SK-N-SH (cell line): ENCODE measurements at places on chromosomes 3 and 15. TPM values are rescaled to one million over a fixed set of nuclear protein-coding genes. Genes with fewer than 3 reads are reported as not detected.

DNA sequence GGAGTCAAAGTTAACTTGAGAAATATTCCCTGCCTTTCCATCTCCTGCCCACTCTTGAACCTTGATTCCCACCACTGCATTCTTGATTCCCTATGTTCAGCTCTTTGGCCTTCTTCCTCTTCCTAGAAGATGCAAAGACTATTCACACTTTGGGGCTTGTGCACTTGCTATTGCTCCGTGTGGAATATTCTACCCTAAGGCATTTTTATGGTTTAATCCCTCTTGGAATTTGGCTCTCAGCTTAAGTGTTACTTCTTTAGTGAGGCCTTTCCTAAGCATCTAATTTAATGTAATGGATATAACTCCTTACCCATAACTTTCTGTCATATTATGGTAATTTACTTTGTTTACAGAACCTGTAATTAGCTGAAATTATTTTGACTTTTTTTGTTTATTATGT lies 318.9 kb upstream of the COL8A1 start:
- DNase-seq = no peak

DNA sequence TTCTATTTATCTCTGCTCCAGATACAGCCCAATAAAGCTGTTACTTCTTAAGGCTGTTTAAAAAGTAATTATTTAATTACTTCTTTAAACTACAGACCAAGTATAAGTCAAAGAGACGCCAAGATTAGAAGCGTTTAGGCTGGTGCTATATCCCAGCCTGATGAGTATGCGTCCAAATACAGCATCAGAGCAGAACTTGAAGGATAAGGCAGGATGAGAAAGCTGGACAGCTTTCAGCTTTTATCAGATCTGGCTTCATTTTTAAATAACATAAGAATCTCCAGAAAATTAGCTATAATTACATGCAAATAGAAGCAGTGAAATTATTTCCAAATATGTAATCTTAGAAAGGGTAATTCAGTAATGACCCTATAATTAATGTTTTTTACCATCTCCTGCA lies 110.3 kb upstream of the MYO5C start:
- no peak for DNase-seq

The KLHL6 gene
- not detected in 2 replicates for polyA plus RNA-seq

The SSUH2 gene
- polyA plus RNA-seq = 0.18 and 0.26 TPM in 2 replicates

The STAB1 gene
- 0.03 and 0.05 TPM in 2 replicates for polyA plus RNA-seq

GRCh38 chr3:39052583-39052982 lies 767 bp downstream of the WDR48 start:
- peak; percentile 9 for DNase-seq

DNA sequence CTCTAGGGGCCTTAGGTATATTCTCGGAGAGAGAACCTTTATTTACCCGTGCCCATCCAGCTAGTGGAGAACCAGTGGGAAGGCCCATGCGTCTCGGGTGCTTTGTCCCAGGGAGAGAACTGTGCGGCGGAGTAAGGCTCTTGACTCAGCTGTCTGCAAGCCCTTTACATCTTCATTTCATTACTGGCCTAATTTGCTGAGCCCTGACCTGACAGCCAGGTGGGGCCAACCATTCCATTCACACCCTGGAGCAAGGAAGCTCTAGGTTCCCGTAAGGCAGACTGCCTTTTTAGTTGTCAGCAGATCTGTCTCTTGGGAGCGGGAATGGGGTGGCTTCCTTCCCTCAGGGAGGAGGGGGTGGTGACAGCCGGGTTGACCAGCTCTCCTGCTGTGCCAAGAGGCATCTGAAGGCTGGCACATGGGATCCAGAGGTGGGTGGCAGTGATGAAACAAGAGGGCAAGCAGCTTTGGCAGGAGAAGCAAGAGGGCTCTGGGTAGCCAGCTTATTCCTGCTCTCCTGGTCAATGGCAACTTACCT lies 36.4 kb downstream of the SV2B start:
- DNase-seq = no peak

The MORC1 gene
- not detected in 2 replicates for polyA plus RNA-seq

- DNase-seq = no peak
These were observed 619.5 kb upstream of the TBL1XR1 start for GRCh38 chr3:177816667-177817208.

DNA sequence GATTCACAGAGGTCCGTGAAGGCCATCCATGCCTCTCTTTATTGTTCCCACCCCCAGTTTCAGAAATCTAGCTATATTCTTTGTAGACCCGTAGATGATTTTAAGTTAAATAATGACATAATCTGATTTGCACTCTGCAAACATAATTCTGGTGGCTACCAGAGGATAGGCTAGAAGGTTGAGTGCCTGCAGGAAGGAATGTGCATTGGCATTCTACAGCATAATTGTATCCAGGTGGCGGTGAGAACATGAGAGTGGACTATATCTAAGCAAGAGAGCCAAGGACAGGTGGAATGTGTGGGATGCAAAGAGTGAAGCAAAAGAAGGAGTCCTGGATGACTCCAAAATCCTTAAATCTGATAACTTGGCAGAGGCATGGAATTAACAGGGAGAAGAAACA lies 298.5 kb upstream of the MME start:
- no peak for DNase-seq

- no peak for DNase-seq
These were observed 5.4 kb downstream of the TGFBR2 start for GRCh38 chr3:30611613-30612436.

GRCh38 chr15:99477791-99478471 lies 87.9 kb upstream of the MEF2A start:
- no peak for DNase-seq

GRCh38 chr3:186054792-186055352 lies 54.0 kb downstream of the ETV5 start:
- DNase-seq = no peak

DNA sequence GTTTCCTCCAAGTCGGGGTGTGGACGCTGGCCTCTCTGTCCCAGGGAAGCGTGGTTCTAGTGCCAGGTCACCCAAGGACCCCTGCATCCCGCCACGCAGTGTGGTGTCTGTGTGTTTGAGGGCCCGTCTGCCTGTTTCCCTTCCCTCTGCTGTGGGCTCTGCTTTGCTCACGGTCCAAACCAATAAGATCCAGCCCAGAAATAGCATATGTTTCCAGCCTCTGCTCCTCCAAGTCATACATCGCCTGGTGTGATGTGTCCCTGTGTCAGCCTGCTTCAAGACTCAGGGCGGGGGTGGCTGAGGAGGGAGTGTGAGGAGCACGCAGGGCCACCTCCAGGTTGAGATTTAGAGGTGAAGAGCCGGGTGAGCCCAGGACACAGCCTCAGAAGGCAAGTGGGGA lies 21.9 kb upstream of the RPL29 start:
- no peak for DNase-seq

DNA sequence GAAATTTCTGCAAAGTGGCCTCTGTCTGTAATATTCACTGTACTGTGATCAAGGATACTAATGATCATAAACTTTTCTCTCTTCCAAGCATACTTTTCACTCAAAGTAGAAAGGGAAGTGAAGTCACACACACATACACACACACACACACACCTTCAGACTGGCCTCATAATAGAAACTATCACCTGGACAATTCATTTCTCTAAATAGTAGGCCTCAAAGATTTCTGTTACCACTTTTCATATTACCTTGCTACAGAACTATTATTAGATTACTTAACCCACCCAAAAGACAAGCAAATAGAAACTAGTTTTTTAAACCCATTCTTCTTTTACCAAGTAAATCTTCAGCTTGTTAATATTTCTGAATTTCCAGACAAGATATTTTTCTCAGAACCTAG lies 12.2 kb downstream of the CPB1 start:
- no peak for DNase-seq

DNA sequence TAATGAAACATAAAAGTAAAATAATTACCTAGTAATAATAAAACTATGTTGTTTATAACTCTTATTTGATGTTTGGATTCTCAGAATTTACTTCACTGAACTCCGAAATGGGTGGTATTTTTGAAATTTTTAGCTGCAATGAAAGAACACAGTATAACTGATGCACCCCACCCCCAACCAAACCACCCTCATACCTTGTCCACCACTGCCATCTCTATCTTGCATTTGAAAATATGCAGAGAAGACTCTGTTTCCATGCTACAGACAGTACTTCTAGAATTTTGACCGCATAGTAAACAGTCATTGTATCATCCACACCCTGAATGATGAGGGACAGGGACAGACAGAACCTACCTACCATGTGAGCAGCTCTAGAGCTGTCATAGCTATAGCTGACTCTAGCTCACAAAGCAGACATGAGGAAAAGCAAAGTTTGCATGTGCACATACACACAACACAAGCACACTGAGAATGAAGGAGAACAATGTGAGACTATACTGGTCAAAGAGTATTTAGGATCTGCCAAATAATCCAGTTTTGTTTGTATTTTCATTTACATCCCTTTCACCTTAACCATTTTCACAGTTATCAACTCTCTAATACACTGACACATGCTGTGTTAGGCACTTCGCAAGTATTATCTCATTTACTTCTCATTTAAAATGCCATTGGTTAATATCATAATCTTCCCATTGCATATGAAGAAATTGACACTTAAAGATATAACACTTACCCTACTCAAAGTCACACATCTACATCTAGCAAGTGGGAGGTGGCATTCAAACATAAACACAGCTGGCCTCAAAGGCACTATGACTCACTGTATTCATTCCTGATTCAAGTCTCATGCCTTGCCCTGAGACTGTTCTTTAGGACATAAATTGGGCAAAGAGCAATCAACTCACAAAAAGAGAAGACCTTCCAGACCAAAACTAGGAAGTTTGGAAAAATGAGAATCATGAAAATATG lies 1014.7 kb upstream of the CFAP20DC start:
- no peak for DNase-seq

The ARPP21 gene
- polyA plus RNA-seq = 1.4 and 1.6 TPM in 2 replicates

The ESYT3 gene
- polyA plus RNA-seq = 0.24 and 0.33 TPM in 2 replicates

- DNase-seq = no peak
These were observed 198.7 kb upstream of the CHRNA7 start for GRCh38 chr15:31831596-31831995.

DNA sequence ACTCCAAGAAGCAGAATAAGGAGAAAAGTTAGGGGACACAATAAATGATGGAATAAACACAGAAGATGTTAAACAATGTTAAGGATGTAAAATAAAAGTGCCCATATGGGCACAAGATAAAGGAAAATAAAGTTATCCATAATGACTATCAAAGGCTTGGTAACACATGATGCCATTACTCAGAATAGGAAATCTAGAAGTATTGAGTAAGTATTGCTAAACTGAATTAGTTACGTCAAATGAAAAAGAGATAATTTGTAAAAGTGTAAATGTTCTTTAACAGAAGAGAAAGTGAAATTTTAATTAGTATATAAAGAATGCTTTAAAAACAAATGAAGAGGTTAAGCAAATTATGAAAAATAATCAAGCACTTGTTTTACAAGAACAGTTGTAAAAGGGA lies 6.7 kb downstream of the COPS2 start:
- no peak for DNase-seq

GRCh38 chr3:53218131-53218530 lies 37.7 kb downstream of the TKT start:
- DNase-seq = no peak

The LRTM1 gene
- polyA plus RNA-seq = 0.03 TPM in 1 of 2 replicates, not detected in the other
